NCI-H345 (cell line): ENCODE measurements at places on chromosomes 6 and 20.

DNA sequence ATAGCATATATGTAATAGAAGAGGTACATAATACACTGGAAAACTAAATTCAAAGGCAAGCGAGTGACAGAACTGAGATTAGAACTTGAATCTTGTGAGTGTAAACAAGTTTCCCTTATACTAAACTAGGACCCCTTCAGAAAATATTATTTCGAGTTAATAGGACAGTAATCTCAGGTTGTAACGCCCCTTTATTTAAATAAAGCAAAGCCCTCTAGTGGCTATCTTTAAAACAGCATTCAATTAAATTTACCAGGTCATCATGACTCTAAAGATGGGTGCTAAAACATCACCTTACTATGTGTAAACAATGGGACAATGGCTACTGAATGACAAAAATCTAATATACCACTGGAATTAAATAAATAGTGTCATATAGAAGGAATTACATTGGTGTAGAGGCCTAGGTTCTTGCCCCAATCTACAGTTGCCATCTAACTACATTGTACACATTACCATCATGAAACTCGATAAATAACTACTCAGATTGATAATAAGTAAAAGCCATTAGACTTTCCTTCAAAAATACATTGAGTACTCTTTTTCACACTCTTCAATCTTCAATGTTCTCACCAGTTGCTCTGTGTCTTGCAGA lies 255.4 kb upstream of the IRAK1BP1 start:
- no peak for DNase-seq

DNA sequence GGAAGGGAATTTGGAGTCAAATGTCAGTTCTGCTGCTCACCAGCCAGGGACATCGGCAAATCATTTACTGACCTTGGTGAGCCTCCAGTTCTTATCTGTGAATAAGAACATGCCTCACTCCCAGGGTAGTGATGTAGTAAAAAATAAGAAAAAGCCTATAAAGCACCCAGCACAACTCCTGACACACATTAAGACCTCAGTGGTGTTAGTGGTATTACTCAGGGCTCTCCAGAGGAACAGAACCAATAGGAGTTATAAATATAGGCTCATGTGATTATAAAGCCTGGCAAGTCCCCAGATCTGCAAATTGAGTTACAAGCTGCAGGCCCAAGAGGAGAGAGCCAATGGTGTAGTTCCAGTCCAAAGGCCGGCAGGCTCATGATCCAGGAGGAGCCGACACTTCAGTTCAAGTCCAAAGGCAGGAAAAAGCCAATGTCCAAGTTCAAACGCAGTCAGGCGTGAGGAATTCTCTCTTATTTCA lies 71.3 kb upstream of the EYA2 start:
- DNase-seq: no peak

DNA sequence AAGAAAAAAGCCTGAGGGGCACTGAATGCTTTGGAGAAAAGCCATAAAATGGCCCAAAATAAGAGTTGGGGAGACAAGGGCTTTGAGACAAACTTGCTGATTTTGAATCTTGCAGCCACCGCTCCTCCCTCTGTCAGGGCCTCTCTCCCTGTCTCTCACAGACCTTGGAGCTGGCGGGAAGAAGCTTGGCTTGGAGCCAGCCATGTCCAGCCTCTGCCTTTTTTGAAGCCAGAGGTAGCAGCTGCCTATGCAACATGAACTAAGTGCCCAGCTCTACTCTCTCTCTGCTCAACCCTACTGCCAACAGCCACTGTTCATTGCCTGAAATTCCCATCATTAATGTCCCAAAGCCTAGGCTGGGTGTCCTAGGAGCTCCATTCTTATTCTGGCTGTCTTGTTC lies 63.7 kb upstream of the CTNNBL1 start:
- peak; percentile 79 for DNase-seq

DNA sequence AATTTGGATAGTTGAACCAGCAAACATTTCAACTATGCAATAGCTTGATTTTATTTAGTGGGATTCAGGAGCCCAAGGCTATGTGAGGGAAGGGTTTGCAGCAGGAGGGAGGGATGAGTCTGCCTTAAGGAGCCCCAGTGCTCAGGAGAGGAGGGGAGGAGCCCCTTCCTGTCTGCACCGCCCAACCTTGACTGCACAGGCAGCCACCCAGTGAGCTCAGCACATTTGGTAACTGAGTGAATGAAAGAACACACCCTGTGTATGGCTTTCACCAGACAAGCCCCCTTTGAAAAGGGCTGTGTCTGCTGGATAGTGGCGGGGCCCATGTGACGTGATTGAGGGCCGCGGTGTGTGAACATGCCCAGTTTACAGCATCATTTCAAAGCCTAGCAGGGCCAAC lies 17.0 kb downstream of the DACT2 start:
- peak; percentile 14 for DNase-seq

DNA sequence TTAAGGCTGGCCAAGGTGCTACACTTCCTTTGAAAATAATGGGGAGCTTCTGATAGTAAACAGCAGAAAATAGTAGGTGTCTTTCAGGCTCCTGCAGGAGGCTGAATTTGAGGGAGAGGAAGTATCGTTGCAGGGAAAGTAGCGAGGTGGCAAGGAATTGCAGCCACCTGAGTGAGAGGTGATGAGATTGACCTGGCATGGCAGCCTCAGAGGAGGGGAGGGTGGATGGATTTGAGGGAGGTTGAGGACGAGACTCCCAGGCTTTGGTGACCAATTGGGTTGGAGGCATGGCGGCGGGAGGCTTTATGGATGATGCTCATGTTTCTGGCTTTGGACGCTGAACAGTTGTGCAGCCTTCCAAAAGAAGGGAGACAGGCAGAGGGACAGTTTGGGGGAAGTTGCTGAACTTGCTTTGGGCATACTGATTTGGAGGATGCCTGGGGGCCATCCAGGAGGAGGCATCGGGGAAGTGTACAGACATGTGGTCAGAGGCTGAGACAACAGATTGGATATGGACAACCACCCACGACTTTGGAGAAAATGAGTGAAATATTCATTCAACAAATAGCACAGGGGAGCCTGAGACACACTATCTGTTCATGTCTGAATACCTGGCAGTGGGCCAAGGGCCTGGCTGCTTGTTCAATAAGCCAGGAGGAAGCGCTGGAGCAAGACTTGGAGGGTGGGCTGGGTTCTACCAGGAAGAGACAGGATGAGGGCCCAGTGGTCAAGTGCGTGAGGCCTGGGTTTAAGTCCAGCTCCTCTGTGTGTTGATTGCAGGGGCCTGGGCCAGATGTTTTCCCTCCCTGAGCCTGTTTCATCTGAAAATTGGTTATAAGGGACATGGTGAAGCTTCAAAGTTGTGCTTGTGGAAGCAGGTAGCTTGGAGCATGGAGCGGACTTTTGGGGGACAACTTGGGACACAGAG lies 113.2 kb downstream of the CEBPB start:
- peak; percentile 85 for DNase-seq

DNA sequence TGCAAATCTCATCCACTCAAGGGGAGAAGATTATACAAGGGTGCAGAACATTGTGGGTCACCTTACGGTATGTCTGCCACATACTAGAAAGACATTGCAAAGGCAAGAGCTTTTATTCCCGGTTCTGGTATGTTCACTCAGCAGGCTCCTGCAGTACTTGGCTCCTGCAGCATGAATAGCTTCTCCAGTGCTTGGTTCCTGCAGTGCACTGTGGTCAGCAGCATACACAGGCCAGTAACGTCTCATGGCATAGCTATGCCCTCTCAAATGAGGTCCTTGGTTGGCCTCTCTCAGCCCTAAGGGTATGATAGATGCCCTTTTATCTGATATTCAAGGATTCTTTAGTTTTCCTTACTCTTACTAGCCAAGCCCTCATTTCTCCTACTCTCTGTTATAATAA lies 12.6 kb downstream of the TCP11 start:
- no peak for DNase-seq

GRCh38 chr6:46333481-46333880 lies 157.8 kb downstream of the RCAN2 start:
- DNase-seq: no peak

DNA sequence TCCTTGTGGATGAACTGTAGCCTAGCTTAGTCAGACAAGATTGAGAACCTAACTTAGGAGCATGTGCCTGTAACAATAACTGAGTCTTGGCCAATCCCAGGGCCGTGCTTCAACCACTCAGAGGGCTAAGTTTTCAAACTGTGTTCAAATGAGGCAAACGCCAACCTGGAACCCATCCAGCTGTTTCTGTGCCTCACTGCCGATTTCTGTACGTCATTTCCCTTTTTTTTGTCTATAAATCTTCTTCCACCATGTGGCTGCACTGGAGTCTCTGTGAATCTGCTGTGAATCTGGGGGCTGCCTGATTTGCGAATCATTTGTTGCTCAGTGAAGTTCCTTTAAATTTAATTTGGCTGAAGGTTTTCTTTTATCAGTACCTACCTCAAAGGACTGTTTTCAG lies 115.0 kb upstream of the CHD6 start:
- DNase-seq: no peak

GRCh38 chr6:135675026-135675425 lies 176.5 kb upstream of the PDE7B start:
- DNase-seq: no peak

GRCh38 chr20:17953935-17954334 lies 14.7 kb downstream of the SNX5 start:
- no peak for DNase-seq

GRCh38 chr6:99606656-99607415 lies at the start of gene PRDM13:
Gene PRDM13 (plus strand): TSS chr6:99606833. CDS start chr6:99607035, 202 bp downstream.
- peak; percentile 19 for DNase-seq
